ENCODE measurements at places on chromosomes 12 and 14.

- DNase-seq = no peak
Observed at GRCh38 chr14:72617391-72618031, 276.4 kb downstream of the DPF3 start.

DNA sequence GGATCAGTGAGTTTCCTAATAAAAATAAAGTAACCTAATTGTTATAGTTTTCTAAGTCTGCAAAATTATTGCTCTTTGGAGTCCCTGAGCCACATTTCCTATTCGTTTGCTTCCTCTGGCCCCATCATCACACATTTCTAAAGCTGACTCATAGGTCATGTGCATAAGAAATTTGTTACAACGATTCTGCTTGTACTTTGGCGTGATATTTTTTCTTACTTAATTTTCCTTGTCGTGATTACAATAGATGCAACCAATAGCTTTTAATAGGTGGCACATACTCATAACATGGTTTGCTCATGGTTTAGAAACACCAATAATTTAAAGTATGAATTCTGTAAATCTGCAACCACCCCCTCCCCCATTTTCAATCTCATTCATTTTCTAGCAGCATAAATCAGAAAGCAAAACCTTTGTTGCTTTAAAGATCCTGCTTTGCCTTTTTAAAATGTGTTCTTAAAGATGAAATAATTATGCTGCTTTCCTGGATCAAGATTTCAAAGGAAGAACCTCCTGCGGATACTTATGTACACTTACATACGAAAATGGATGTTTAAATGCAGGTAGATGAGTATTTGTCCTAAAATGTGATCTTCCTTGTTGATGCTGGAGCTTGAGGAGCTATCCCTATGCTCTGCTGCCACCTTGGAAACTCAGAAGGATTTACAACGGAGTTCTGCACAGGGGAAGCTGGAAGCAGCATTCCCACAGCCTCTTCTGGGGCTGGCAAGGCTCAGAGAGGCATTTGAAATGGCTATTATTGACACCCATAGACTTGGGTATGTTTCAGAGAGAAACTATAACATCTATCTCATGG lies 1.7 kb upstream of the FLRT2 start:
- DNase-seq = peak; percentile 60

DNA sequence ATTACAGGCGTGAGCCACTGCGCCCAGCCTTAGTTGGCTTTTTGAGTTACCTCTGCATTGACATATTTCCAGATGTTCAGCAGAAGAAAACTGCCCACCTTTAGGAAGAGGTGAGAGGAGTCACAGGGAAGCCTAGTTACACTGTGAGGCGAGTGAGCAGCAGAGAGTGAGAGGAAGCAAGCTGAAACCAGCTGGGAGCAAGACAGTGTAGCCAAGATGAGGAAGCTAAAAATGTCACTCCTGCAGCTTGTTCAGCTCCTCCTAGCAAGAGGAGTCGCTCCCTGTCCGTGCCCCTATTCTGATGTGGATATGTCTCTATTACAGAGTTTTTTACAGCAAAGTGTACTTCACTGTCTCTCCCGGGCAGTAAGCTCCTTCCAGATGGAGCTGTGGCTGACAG lies 127.6 kb downstream of the GXYLT1 start:
- DNase-seq = no peak

DNA sequence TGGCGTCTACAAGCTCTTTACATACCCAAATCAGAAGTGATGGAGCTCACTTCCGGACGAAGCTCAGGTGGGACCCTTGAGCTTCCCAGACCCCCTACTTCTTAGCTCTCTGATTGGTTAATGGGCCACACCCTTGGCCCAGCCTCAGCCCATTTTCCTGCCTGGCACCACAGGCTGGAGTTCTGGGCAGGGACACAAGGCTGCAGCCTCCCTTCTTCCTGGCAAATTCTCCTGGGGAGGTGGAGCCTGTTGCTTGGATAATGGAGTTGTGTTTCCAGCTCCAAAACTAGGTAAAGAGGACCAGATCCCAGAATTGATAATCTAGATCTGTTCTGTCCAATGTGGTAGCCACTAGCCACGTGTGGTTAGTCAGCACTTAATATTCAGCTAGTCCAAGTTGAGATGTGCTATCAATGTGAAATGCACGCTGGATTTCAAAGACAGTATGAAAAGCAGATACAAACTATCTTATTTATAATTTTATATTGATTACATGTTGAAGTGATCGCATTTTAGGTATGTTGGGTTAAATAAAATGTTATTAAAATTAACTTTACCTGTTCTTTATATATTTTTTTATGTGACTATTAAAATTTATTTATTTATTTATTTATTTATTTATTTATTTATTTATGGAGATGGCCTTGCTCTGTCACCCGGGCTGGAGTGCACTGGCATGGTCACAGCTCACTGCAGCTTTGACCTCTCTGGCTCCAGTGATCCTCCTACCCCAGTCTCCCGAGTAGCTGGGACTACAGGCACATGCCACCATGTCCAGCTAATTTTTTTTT lies 12.6 kb upstream of the FAIM2 start:
- no peak for DNase-seq

DNA sequence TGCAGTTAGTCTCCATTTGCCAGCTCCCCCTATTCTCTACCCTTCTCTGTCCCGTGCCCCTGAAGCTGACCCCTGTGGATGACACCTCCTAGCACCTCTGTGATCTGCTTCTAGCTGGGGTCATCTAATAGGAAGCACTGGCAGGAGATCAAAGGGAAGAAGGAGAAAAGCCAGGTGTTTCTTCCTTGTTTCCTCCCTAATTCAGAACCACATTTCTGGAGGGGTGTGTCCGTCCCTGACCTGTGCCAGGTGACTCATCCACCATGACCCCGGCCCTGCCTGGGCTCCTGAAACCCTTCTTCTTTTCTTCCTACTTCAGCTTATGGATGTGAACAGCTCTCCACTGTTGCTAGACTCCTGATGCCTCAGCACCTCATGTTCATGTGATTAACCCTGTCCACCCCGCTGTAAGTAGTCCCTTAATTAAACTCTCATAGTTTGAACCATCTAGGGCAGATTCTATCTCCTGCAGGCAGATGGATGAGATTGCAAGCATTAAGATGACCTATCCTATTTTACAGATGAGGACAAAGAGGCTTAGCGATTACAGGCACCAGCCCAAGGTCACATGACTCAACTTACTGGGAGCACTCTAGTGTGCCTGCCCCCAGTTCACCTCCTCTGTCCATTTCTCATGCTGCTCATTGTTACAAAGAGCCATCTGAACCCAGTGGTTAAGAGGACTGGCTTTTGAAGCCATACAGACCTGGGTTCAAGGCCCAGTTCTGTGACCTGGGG lies 770.5 kb downstream of the MED13L start:
- DNase-seq = no peak

GRCh38 chr12:25458047-25458552 lies 95.0 kb downstream of the LMNTD1 start:
- DNase-seq = peak; percentile 42

DNA sequence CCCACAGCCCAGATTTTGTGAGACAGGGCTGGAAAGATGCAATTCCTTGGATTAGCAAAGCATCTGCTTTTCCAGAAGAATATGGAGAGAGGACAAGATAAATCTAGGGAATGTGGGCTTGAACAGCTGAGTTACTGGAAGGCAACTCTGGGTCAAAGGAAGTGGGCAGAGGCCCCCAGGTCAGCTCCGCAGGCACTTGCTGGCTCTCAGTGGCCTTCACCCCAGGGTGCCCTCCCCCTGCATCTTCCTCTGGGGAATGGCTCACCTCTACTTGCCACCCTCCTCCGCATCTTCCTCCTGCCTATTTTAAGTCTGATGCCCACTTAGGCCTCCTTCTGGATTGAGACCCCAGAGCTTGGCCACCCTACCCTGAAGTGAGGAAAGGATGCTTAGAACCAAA lies 10.5 kb upstream of the PNMA1 start:
- DNase-seq = no peak

- no peak for DNase-seq
Observed at GRCh38 chr12:126903027-126903876, 1363.7 kb upstream of the TMEM132C start.

GRCh38 chr14:105412771-105413543 lies 6.7 kb upstream of the MTA1 start:
- no peak for DNase-seq

DNA sequence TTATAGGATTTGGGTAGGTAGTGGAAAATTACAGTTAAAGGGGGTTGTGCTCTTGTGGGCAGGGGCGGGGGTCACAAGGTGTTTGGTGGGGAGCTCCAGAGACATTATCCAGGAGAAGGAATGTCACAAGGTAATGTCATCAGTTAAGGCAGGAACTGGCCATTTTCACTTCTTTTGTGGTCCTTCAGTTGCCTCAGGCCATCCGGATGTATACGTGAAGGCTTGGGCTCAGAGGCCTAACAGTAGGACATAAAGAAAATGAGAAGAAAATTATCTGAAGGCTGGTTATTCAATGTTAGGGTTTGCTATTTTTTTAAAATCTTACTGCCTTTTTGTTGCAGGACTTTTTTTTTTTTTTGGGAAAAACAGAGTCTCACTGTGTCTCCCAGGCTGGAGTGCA lies 2.5 kb upstream of the PSEN1 start:
- DNase-seq = no peak

- DNase-seq = no peak
Observed at GRCh38 chr14:80959496-80959895, 4.1 kb downstream of the TSHR start.

- DNase-seq = no peak
Observed at GRCh38 chr12:48601013-48601756, 31.3 kb upstream of the LALBA start.

DNA sequence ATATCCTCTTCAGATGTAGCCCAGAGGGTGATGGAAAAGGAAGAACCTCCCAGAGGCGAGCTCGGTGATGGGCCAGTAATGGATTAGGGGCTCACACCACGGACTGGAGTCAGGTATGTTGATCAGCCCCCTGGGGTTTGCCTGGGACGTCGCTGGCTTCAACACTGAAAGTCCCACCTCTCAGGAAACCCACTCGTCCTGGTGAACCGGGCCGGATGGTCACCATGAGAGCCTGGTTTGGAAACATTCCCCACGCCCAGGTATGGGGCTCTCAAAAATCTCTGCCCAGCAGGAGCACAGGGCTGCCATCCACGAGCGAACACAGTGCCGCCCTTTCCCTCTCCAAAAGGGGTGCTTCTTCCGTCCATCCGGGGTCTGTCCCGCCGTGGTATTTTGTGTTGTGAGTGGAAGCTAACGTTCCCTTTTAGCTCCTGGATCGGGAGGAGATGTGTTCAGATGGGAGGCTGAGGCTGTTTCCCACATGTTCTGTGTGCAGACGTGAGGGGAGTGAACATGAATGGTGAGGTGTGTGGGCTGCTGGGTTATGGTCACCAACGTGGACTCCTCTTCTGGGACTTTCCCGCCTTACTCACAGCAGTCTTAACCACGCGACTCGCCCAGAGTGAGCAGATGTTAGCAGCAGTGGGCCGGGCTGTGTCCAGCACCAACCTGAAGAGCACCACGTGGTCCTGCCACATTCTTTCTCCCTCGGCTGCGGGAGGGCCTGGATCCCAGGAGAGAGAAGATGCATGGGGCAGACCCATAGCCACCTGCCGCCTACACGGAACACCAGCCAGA lies 139.2 kb downstream of the KIF26A start:
- no peak for DNase-seq

GRCh38 chr14:95274279-95274678 lies 45.4 kb downstream of the CLMN start:
- no peak for DNase-seq

- no peak for DNase-seq
Observed at GRCh38 chr12:120514002-120514401, 15.0 kb downstream of the COQ5 start.

DNA sequence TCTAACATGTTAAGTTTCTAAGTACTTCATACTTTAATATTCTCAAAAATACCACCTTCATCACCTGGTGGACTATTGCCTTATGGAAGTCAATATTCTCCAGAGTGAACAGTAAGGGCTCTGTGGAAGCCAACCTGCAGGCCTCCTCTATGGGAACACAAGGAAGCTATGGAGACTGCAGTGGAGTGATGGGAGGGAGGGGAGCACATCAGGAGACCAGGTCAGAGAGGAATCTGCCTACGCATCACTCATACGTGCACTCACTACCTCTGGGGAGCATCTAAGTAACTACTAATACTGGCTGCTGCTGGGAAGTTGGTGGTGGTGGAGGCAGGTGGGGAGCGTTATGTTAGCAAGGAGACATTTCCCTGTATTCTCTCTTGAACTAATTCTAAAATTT lies 19.9 kb downstream of the HECTD4 start:
- no peak for DNase-seq

DNA sequence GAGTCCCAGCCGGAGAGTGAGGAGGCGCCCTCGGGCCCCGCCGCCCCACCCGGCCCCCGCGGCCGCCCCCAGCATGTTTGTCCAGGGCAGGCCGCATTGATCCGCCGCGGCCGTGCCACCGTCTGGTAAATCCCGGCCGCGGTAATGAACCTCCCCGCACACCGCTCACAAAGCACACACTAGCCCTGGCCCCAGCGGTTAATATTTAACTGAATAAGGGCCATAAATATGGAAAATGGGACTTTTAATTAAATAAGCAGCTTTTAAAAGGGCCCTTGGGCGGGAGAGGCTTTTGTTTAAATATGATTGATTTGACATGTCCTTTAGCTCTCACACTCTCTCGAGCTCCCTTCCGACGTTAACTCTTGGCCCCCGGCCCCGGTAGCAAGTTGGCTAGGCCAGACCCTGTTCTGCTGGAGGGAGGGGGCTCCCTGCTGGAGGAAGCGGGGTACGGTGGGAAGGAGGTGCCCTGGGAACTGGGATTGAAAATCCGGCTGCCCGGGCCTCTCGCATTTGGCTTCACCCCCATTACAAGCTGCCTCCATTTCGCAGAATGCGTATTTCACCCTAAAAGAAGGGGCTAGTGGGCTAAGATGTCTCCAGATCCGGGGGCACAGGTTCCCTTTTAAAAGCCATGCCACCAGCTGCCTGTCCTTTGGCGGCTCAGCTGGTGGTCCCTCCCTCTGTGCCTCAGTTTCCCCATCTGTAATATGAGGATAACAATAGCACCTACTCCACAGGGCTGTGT lies 199.8 kb downstream of the RBM19 start:
- DNase-seq = no peak

- DNase-seq = no peak
Observed at GRCh38 chr12:69897744-69898143, 72.7 kb downstream of the MYRFL start.

- peak; percentile 76 for DNase-seq
Observed at GRCh38 chr12:11840366-11840765, 190.9 kb downstream of the ETV6 start.

- no peak for DNase-seq
Observed at GRCh38 chr12:114395233-114395632, 10.7 kb downstream of the TBX5 start.

GRCh38 chr14:76152333-76152681 lies 585 bp downstream of the GPATCH2L start:
- peak; percentile 20 for DNase-seq

DNA sequence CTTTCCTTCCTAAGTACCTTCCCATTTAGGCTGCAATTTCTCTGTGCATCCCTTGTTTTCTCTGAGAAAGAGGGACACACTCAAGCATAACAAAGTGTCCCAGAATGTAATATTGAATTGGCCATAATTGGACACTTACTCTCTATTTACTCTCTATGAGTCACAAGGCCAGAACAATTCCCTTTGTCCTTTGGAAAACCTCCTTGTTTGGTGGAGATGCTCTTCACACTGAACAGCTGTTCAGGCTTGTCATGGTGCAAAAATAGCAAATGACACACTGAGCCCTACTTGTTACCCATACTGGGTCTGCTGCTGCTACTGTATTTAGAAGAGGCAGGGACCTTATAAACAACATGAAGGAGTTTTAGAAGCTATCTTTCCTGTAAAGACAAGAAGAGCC lies 1590.5 kb upstream of the TMEM132C start:
- peak; percentile 45 for DNase-seq

GRCh38 chr14:23727566-23728335 lies 91.6 kb downstream of the DHRS2 start:
- peak; percentile 8 for DNase-seq

All from NCI-H2081 (cell line).